ENCODE measurements at places on chromosomes 2 and 18. TPM values are rescaled to one million over a fixed set of nuclear protein-coding genes. Genes with fewer than 3 reads are reported as not detected.

GRCh38 chr2:207825045-207825954, 55.6 kb upstream of the FZD5 start:
- DNase-seq = no peak

DNA sequence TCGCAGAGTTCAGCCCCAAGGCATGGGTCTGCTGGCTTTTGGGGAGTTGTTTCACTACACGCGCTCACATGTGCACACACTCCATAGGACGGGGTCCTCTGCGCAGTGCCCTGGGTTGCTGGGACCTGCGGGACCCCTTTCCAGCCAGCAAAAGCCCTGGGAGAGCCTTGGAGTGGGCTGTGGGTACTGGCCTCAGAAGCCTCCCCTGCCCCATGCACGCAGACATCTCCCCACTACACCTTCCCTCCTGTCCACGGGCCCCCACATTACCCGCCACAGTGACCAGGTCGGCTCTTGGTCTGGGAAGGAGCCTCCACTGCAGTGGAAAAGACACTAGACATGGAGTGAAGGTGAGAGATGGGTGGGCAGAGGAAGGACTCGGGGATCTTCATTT, 48.5 kb downstream of the FAM168B start:
- DNase-seq = no peak

GRCh38 chr2:217795706-217796465, 206.9 kb downstream of the TNS1 start:
- no peak for DNase-seq

DNA sequence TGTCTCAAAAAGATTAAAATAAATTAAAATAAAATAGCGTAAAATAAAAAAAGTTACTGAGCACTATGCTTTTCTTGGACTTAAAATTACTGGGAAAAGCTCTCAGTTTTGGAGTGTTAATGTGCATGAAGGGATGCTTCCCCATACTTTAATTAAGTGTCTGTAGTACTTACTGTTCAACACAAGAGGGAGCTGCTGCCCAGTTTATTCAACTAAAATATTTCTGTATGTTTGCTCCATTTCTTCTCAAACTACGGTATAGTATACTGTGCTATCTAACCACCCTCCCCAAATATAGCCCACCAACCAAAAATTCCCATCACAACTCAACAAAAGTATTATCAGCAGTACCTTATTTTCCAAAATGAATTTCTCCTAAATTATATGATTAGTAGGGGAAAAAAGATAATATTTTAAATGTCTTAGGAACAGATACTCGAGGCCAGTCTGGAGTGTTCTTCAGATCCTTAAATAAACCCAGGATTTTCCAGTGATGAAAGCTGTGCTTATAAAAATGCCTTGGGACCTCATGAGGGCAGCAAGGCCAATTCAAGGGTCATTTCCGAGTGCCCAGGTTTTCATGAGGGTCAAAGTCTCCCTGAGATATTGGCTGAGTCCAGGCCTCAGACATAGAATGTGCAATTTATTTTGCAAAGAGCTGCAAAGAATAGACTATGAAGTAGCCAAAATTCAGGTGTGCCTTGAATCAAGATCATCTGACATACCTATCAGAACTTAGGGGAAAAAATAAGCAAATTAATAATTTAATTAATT, 64.1 kb downstream of the CHRNA1 start:
- peak; percentile 38 for DNase-seq

DNA sequence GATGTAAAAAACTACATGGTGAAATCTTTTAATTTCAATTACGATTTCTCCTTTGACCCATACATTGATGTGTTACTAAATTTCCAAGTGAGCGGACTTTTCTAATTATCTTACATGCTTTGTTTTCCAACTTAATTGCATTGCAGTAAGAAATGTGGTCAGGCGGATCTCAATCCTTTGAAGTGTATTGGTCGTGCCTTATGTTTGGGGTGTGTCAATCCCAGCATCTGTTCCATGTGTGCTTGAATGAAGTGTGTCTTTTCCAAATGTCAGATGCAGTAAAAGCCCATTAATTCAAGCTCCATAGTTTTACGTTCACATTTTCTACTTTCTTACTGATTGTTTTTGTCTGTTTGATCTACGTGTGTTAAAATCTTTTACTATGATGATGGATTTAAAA, 113.1 kb downstream of the UXS1 start:
- no peak for DNase-seq

Gene SNTG2
- total RNA-seq = not detected

DNA sequence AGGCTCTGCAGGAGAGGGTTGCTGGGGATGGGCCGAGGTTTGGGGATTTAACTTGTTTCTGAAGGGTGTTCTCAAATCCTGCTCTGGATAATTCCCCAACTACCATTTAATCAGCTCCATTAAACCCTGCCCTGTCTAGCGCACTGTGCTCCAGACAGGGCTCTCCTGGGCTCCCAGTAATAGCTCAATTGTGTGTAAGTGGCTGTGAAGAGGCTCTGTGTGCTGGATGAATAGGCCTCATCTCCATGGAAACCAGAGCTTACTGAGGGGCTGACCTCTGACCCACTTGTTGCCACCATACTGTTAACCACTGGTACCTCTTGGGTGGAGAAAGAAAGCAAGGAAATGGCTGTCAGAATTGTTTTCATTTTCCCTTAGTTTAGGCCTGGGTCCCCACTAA, 92.9 kb downstream of the TGOLN2 start:
- DNase-seq = no peak

DNA sequence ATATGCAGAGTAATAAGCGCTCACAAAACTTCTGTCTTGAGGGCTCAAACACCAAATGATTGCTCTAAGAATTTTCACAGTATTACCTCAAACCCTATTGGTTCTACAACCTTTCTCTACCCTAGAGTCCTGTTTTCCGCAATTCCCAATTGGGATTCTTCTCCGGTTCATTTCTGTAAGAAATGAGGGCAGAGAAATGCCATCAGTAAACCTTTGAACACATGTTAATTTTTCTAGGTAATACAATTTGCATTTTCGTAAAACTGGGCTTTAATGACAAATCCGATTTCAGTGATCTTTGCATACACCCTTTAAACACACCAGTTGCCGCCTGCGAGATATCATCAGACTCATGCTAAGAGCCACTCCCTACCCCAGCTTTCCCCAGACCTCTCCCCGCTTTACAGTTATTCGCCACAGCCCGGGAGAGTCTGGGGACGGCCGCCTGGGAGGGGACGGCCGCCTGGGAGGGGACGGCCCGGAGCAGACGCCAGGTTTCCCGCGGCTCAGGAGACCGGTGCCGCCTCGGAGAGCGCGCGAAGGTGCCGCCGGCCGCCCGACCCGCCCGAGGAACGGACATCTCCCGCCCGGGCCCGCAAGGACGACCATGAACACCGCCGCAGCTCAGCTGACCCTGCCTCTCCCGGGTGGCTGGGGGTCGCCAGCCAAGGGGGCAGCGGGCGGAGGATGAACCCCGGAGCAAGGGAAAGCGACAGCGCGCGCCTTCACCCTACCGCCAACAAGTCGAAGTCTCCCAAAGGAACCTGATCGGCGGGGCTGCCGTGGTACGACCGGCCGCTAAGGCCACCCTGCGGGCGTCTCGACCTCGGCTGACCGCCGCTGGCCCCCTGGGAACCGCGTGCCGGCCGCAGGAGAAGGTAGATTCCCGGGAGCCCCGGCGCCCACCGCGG, 463 bp downstream of the SMC6 start:
- DNase-seq = peak; percentile 13

Gene AMER3
- not detected for total RNA-seq
